ENCODE measurements at places on chromosomes 1 and 21.
A peak's percentile ranks its signal among the peaks of the same experiment; 100 is the strongest.

GRCh38 chr1:32205401-32206370, at the start of gene IQCC:
IQCC (plus strand) TSS chr1:32205671; CDS start chr1:32205682, 11 bp downstream.
- DNase-seq: peak; percentile 74

DNA sequence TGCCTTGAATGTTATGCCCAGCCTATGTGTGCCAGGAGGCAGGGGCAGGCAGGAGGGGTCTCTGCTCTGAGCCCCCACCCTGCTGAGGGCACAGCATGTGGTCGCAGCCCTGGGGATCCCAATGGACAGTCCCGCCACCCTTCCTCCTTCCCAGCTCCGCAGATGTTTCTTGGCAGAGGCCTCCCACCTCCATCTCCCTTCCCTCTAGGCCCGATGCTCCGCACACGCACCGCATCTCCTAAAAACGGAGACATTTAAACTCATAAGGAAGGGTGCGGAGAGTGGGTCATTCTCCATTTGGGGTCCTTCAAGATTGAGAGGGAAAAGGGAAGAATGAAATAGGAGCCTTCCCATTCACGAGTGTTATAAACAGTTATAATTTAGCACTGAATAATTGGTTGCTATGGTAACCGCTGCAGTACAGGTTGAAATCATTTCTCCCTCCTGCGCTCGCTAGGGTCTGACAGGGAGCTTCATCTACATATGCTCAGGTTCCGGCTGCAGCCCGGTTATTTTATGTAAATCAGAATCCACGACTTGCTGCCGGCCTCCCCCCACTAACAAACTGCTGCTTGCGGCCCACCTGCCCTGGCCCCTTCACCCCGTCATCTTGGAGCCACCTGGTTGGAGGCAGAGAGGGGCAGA, 16.0 kb downstream of the CHD5 start:
- no peak for DNase-seq

DNA sequence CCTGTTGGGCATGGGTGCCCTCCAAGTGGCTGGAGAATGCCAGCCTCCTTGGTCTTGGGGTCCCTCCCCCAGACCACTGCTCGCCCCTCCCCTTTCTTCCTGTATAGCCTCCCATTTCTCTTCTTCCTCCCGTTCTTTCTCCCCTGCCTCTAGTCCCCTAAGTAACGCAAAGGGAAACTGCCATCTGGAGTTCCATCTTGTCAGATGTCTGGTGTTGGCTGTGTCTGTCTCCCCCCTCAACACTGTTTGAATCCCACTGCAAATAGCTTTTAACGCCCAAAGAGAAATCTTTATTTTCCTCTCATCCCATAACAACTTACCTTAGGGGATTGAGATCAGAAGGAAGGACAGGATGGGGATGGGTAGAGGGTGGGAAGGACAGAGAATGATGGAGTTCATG, 55.3 kb upstream of the CSF3R start:
- no peak for DNase-seq

- DNase-seq: no peak
Observed at GRCh38 chr21:35053356-35054096, 4.4 kb upstream of the RUNX1 start.

GRCh38 chr1:207651583-207651982, 6.7 kb downstream of the CR1L start:
- DNase-seq: no peak

DNA sequence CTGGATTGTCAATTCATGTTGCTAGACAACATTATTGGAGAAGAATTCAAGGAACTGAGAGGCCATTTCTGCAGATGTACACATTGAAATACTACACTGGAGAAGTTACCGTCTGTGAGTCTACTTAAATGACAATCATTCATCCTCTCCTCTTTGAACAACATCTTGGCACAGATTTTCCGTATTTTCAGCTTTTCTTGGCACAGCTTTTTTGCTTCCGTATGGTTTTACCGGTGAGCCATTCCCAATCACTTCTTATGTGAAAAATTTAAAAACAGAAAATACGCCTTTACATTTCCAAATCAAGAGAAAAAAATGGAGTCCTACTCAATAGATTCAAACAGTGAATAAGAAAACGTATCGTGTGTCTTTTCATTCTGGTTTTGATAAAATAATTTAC, 1493.7 kb downstream of the AMY1C start:
- no peak for DNase-seq

DNA sequence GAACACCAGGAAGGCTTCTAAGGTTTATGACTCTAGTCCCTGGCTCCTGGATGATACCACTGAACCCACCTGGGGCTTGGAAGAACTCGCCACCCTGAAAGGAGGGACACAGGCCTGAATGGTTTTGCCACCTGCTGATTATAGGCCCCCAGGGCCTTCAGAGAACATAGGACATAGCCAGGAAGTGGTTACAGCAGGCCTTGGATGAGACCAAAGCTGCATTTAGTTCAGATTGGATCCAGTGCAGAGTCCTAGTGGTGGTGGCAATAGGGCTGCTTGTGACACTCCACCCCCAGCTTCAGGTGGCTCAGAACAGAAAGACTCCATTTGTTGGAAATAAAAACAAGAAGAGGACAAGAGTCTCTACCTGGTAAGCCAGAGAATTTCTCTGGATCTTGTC, 101.6 kb upstream of the PLPPR5 start:
- DNase-seq: no peak

DNA sequence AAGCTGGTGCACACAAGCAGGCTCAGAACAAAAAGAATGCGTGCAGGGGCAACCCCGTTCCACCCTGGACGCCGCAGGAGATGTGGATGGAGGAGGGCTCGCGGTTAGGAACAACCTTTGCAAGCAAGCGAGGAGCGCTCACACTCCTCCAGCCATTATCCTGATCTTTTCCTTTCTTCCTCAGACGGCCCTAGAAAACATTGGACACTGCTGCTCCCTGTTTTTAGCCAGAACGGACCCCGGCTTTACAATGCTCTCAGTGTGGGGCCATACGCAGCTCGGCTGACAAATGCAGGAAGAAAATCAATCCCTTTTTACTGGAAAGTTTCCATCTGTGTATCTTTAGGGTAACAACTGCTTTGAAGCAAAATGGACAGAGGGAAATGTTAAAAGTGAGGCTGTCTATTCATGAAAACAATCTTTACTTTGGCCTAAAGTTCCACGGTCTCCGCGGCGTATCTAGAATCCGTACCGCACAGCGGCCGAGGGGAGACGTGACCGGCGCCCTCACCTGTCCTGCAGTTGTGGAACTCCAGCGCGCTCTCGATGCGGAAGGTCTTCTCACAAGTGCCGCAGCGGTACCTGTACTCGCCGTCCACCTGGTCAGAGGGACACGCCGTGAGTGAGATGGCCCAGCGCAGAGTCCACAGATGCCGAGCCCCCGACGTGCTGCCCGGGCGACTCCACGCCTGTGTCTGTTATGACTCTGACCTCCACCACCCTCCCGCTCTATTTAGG, 44.0 kb downstream of the PRDM15 start:
- no peak for DNase-seq

DNA sequence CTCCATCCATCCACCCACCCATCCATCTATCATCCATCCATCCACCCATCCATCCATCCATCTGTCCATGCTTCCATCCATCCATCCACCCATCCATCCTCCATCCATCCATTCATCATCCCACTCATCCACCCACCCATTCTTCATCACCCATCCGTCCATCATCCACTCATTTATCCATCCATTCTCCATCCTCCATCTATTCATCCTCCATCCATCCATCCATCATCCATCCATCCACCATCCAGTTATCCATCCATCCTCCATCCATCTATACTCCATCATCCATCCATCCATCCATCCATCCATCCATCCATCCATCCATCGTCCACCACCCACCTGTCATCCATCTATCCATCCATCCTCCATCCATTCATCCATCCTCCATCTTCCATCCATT, 32.1 kb upstream of the ACTRT2 start:
- DNase-seq: no peak

- DNase-seq: no peak
Observed at GRCh38 chr1:110165761-110166231, 15.5 kb downstream of the SLC6A17 start.

- no peak for DNase-seq
Observed at GRCh38 chr1:233656032-233656635, 42.2 kb downstream of the KCNK1 start.

- no peak for DNase-seq
Observed at GRCh38 chr1:211829343-211830054, 1.1 kb downstream of the LPGAT1 start.

- DNase-seq: no peak
Observed at GRCh38 chr1:176178316-176178715, 28.8 kb downstream of the COP1 start.

DNA sequence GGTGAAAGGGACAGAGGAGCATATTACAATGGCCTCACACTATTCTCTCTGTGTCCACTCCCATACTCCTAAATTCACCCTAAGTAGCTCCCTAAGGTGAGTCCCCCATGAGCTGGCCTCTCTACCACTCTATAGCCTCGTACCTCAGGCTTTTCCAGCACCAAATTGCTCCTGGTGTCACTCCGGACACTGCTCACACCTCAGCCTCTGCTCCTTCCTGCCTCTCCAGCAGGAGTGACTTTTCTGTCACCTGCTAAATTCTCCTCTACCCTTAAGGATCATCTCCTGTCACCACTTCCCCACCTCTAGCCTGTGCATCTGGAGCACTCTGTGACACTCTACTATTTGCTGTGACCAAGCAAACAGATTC, 65.8 kb upstream of the CAMK1G start:
- DNase-seq: no peak

- peak; percentile 89 for DNase-seq
Observed at GRCh38 chr1:55898181-55898580, 681.2 kb downstream of the PLPP3 start.

GRCh38 chr1:31483012-31483946, 70.3 kb downstream of the SERINC2 start:
- peak; percentile 96 for DNase-seq

GRCh38 chr1:29365906-29366670, 129.8 kb downstream of the PTPRU start:
- DNase-seq: no peak
